ENCODE measurements at places on chromosomes 1 and 21.

DNA sequence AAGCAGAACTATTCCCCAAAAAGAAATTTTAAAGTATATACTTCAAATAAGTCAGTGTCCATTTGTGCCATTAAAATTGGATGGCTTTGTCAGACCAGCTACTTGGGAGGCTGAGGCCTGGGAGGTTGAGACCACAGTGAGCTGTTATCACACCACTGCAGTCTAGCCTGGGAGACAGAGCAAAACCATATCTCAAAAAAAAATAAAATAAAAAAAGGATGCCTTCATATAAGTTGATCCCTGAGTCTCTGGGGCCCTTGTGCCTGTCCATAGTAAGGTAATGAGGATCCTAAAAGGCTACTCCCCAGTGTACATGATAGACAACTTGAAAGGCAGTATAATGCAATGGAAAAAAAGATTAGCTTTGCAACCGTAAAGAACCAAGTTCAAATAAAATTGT lies 81.2 kb upstream of the BARHL2 start:
- no peak for DNase-seq

DNA sequence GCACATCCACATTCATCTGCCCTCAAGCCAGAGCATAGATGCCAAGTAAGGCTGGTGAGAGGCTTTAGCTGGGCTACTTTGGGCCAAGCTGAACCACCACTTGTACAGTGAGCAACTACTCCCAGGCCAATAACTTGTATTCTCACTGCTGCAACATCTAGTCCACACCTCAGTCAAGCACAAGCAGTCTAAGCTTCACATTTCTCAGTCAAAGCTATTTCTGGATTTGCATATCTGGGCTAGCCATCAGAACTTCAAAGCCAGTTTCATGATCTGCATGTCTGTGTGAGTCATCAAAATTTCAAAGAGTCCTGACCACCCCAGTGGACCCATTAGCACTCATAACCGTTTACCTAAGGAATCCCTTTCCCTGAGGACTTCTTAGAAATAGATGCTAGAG lies 77.7 kb upstream of the DIRAS3 start:
- DNase-seq, result peak; percentile 37

DNA sequence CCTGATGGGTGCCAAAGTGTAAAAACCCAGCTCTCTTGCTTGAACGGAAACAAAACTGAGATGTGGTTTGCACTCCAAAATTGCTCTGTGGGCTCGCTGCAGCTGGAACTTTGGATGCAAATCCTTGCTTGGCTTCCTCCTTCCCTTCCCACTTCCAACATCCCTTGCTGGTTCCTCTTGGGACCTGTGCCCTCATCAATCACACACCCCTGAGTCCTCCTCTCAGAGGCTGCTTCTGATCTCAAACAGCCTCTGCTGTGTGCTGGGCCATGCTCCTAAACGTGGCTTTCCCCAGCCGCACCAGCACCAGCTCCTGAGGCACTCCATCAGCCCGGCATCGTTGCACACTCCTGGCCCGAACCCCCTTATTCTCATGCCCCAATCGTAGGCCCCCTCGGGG lies 124.3 kb upstream of the RAB4A start:
- peak; percentile 4 for DNase-seq

DNA sequence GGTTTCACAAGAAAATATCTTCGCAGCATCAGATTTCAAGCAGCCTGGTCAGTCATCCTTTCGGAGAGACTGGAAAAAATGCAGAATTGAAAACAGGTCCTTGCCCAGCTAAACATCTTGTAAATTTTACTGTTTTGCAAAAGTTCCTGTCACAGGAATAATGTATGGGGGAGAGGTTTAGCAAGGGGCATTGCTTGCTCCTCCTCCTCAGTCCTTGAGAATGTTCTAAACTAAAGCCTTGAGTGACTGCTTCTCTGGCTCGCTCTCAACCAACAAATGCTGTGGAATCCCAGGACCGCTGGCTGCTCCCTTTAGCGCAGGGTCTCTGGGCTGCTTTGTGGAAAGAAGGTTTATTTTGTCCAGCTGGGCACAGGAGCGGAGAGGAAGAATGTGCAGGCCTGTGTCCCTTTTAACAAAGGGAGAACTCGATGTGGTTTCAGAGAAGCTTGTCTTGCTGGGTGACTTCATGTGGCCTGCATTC lies 33.6 kb upstream of the FHAD1 start:
- DNase-seq, result peak; percentile 40

DNA sequence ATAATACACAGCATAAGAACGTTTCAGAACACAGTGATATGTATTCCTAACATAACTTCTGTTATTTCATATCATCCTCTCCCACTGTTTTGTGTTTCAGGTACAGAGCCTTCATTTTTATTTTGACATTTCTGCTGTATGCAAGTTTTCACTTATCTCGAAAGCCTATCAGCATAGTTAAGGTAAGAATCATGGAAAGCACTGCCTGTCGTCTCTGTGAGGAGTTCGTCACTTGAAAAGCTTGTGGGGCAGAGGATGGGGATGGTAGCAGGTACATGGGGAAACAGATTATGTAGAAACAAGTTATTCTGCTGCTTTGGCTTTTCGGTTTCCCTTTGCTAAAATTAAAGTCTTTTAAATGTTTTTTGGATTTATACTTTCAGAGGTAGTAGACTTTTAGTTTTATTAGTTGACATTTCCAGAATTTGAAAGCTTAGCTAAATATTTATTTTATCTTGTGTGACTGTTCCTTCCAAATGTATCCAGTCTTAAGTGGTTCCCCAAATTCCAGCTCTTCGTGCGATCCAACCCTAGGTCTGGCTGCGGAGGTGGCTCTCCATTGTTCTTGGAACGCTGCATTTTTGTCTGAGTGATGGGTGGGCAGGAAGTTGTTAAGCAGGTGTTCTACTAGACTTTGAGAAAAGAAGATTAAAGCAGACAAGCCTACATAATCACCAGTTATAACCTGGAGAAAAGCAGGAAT lies 12.2 kb downstream of the SLC37A1 start:
- DNase-seq, result no peak

- no peak for DNase-seq
Observed at GRCh38 chr1:228145463-228146416, 4.0 kb upstream of the GJC2 start.

GRCh38 chr1:197342669-197343068 lies 74.6 kb downstream of the CRB1 start:
- no peak for DNase-seq

- no peak for DNase-seq
Observed at GRCh38 chr1:90358448-90358847, 358.7 kb downstream of the BARHL2 start.

- DNase-seq, result no peak
Observed at GRCh38 chr1:1687846-1688245, 4.7 kb downstream of the SLC35E2B start.

GRCh38 chr21:41683815-41684214 lies 83.0 kb downstream of the RIPK4 start:
- no peak for DNase-seq

DNA sequence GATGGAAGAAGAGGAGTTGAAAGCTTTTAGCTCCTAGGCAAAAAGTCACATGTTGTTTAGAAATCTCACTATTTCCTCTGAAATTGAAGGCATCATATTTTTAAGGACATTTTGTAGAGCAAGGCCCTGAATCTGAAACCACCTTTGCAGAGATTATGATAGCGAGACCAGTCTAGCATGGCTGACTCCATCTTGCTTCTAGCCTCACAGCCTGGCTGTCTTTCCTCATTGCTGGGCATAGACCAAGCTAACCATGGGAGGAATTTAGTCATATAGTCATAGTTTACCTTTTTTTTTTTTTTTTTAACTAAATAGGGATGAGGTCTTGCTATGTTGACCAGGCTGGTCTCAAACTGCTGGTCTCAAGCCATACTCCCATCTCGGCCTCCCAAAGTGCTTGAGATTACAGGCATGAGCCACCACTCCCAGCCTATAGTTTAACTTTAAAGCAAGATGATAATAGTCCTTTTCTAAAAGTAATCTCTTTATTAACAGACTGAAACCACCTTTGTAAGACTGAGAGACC lies 42.2 kb upstream of the ZNF326 start:
- DNase-seq, result no peak

GRCh38 chr21:36728371-36729111 lies 29.6 kb downstream of the SIM2 start:
- no peak for DNase-seq

DNA sequence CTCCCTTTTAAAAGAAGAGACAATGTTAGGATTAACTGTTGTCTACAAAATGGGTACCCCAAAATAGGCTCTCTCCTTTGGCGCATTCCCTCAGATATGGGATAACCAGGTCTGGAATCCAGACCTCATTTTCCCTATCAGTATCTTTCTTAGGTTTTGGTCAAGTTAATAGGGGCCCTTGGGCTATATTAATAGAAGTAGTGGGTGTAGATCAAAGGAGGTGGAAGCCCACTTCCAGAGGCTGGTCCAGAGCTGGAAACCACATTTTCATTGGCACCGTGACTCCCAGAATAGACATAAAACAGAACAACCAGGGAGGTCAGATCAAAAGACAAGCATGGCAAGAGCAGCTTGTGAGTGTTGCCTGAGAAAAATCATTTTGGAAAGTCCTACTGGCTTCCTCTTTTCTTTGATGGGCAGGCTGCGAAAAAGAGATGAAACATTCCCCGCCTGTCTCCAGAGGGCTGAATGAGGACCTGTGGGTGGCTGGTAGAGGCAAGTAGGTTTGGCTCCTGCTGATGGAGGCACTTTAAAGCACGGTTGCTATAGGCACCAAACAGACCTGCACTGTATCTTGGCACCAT lies 25.8 kb upstream of the KIF21B start:
- no peak for DNase-seq

GRCh38 chr1:166174108-166174507 lies 7.3 kb upstream of the FAM78B start:
- no peak for DNase-seq

DNA sequence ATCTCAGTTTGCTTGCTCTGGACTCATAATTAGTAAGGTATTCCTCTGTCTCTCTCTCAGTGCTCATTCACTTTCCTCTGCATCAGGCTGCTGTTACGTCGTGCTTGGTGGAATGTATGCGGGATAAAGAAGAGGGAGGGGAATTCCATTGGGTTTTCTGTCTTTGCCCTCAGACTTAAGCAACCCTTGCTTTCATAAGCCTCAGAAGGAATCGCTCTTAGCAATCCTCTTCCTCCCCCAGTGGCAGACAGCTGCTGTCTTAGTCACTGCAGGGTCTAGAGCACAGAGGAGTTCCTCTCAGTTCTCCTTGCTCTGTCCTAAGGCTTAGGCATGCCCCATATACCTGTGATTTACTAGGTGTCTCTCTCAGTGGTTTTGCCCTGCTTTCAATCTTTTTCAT lies 19.1 kb upstream of the NTMT2 start:
- DNase-seq, result peak; percentile 83

DNA sequence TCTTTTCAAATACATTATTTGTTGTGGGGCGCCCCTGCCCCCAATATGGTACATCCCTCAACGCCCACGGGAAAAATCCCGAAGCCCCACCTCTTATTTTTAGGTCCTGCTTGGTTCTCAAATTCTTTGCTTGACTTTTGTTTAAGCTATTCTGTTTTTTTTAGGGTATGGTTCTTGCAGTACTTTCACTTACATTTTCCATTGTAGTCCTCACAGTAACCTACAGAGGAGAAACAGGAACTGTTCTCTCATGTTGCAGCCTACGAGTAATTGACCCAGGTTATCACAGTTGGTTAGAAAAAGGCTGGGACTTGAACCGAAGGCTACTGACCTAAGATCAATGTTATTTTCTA lies 697 bp upstream of the C21orf91 start:
- DNase-seq, result no peak

DNA sequence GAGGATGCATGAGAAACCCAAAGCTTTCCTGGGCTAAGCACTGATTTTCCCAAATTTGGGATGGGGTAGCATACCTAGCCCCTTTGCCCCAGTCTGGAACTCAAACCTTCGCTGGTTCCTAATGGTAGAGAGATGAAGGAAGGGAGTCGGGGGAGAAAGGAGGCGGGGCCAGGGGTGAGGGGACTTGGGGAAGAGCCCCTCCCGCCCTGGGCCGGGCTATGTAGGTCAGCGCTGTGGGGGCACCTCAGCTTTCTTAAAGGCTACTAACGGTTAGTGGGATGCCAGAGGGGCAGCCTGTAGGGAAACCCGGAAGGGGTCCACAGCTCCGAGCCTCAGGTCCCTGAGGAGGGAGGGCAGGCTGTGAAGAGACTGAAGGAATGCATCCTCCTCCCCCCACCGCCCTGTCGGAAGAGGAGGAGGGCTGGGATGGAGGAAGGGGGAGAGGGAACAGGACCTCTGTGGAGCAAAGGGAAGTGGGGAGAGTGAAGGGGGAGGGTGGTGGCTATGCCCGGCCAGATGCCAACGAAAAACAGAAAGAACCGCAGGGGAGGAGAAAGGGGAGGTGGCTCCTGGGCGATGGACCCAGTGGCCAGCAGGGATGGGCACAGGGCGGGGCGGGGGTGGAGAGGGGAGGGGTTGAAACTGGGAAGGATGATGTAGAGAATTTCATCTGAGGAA lies 1.3 kb downstream of the CADM3 start:
- peak; percentile 49 for DNase-seq

DNA sequence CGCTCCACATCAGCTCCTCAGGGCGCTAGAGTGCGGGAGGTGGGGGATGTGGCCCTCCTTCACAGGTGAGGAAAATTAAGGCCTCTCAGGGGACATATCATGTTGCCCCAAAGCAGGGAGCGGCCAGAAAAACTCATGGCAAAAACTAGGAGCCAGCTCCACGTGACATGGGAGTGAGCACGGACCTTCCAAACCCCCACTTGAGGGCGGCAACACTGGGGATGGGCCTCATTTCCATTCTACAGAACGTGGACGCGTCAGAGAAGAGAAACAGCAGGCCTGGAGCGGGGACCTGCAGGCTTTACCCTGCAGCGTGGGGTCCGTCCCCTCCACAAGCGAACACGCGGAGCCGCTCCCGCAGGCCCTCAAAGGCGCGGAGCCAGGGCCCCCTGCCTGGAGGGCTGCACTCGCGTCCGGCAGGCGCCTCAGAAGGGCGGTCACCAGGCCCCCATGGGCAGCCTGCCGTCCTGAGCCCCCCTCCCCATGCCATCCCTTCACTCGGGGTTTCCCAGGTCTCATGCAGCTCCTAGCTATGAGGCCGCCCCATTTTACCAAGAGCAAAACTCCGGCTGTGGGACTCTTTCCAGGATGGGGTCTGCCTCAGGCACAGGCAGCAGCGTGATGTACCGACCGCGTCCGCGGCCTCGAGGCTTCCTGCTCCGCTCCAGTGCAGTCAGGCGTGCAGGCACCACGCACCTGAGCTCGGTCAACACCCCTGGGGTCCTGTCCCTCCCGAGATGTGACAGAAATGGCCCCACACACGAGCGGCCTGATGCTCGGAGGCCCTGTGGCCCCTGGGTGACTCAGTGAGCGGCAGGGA lies 5.5 kb downstream of the CFAP410 start:
- no peak for DNase-seq

- peak; percentile 28 for DNase-seq
Observed at GRCh38 chr1:86154571-86155050, 2.0 kb downstream of the COL24A1 start.

DNA sequence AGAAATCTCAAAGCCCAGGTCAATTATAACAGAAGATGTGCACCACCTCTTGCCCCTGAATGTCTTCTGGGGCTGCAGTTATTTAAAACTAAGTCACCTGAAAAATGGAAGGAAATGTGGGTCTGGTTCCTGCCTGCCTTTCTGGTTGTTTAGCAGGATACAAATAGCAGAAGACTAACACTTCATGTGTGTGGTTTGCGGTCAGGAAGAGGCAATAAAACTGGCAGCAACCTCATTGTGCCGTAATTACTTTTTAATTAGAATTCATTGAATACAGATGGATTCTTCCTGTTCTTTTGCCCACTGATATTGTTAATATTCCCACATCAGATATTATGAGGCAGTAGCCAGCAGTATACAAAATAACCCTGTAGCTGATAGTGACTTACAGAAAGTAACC lies 345.7 kb downstream of the ZNF326 start:
- DNase-seq, result no peak

- DNase-seq, result no peak
Observed at GRCh38 chr1:201013031-201013485, 10.5 kb downstream of the KIF21B start.

Data from fibroblast of mammary gland (primary cell).